ENCODE measurements at places on chromosomes 2 and 18. TPM values are rescaled to one million over a fixed set of nuclear protein-coding genes. Genes with fewer than 3 reads are reported as not detected.

DNA sequence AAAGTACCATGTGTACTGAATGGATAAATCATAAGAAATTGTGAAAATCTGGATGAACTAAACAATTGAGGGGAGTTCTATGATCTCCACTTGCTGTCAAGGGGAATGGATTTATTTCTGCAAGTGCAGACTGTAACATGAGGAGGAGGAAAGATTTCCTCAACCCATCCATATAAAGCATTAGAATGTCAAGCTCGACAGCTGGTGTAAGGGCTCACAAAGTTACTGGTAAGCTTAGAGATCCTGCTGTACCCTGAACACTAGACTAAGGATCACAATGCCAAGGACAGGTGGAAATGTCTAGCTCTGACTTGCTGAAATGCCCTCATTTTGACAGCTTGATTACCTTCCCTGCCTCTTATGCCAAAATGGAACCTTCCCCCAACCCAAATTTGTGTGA is 125.3 kb downstream of the TCF4 start:
- DNase-seq = peak; percentile 37

- no peak for DNase-seq
Observed at GRCh38 chr2:23327416-23327815, 57.6 kb upstream of the KLHL29 start.

The PLEKHH2 gene
- total RNA-seq = 7.1 TPM

DNA sequence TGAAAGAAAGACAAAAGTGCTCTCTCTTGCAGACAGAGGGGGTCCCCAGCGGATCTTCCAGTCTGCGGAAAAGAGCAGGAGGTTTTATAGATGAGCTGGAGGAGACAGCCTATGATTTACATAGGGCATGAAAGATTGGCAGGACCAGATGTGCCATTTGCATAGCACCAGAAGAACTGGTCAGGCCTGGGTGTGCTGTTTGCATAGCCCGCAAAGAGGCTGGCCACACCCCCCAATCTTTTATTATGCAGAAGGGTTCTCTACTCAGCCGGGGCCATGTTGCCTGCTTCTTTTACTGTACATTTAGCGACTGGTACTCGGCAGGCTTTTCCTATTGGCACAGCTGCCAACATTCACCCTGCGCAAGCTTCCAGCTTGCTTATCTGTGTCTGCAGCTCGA is 317.6 kb downstream of the GALR1 start:
- DNase-seq = peak; percentile 21

GRCh38 chr2:227397562-227397961 is 9.8 kb upstream of the SCYGR1 start:
- DNase-seq = no peak

GRCh38 chr2:172792711-172793110 is 57.1 kb downstream of the RAPGEF4 start:
- no peak for DNase-seq

GRCh38 chr2:184780944-184781343 is 182.6 kb downstream of the ZNF804A start:
- DNase-seq = no peak

DNA sequence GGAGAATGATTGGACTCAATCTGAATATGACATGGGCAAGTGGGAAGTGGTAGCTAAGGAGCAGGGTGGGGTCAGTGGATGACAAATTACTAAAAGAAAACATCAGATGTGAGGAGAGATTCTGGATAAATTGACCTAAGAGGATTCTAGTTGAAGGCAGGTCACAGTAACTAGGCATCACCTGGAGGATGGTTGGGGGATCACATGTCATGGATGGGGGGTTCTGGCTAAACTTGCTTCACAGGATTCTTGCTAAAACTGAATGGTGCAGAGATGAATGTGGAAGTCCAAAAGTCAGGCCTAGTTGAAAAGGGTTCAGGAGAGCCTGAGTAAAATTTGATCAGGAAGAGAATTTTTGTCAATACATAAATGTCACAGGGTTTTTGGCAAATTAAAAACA is 18.3 kb downstream of the CLHC1 start:
- DNase-seq = no peak

The DLGAP1 gene
- total RNA-seq = 0.99 TPM

The CIB4 gene
- not detected for total RNA-seq

The KIAA2012 gene
- not detected for total RNA-seq

GRCh38 chr18:35122586-35123224 is 81.5 kb downstream of the MAPRE2 start:
- DNase-seq = peak; percentile 65

The PSTPIP2 gene
- total RNA-seq = 6.1 TPM

All from SJCRH30 (cell line).